AG10803 (cell line): ENCODE measurements at places on chromosomes 13 and 19.

DNA sequence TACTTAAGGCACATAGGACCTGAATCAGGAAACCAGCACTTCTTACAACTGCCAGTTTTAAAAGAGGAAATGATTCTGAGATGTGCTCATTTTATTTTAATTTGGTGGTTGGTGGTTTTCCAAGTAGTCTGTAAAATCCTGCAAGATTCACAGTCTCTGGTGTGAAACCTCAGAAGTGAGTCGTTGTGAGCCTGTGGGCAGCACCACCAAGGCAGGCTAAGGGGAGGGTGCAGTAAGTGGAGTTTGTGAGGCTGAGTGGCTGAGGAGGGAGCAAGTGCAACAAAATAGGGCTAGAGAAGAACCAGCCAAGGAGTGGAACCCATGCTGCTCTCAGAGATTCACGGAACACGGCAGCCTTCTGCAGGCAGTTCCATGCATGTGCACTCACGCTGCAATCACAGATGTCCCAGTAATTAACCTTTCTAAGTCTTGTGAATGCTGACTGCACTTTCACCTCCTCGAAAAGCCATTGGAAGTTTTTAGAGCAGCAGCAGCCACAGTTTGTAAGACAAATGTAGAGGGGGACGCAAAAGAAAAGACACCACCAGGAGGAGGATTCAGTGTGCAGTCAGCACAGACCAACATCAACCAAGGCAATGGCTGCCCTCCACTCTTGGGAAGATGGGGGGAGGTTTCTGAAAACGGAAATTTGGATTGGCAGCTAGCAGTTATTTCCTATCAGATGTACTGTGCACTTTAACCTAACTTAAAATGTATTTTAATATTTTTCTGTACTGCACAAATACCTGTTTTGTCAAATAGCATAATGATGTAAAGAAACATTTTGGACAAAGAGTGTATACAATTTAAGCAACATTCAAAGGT lies 44.9 kb downstream of the ESD start:
- peak; percentile 60 for DNase-seq

DNA sequence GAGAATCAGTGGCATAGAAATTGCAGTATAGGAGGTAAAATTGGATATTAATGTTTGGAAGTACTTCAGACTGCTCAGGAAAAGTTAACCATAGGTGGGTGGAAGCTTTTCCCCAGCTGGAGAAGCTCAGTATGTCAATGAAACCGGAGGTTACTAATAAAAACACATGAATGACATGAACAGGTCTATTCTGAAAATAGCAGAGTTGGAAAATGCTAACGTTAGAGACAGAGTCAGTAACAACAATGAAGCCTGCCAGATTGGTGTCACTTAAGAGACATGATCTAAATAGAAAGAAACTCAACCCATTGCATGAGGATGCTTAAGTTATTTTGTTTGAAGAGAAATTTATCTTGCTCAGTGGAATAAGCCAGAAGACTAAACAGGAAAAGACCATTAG lies 364.5 kb downstream of the DNAJC15 start:
- DNase-seq, result no peak

- no peak for DNase-seq
Observed at GRCh38 chr19:18284712-18285360, 3.4 kb upstream of the JUND start.

DNA sequence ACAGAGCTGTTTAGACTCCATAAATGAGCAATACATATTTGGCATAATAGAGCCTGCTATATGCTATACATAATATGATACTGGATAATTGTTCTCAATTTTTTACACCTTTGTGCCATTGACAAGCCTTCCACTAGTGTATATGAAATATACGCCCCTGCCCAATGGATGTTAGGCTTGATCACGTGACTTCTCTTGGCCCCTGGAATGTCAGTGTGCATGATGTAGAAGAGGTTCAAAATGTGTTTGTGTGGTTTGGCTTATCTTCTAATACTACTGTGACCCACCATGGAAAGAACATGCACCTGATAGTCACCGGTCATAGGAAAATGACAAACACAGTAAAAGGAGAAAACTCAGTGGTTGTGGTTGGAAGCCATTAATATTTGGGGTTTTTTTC lies 479.4 kb downstream of the PCDH20 start:
- no peak for DNase-seq

GRCh38 chr19:30667227-30667626 lies 295.0 kb downstream of the ZNF536 start:
- no peak for DNase-seq

GRCh38 chr13:37049810-37050209 lies 9.7 kb downstream of the SUPT20H start:
- DNase-seq, result no peak

DNA sequence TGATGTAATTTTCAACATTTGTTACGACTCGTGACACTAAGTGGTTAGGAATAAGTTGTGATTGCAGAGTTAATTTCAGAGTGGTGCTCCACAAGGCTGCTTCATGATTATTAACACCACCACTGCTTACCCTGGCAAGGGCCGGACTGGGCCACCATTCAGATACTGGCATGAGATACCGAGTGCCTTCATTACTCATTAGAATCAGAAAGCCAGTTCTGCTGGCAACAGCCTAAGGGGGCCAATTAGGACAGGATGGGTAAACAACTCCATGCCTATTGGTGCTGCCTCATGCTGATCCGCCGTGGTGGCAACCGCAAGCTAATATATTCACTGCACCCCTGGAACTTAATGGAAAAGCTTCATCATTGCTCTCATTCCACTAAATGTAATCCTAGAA lies 575.1 kb downstream of the EFNB2 start:
- DNase-seq, result no peak

DNA sequence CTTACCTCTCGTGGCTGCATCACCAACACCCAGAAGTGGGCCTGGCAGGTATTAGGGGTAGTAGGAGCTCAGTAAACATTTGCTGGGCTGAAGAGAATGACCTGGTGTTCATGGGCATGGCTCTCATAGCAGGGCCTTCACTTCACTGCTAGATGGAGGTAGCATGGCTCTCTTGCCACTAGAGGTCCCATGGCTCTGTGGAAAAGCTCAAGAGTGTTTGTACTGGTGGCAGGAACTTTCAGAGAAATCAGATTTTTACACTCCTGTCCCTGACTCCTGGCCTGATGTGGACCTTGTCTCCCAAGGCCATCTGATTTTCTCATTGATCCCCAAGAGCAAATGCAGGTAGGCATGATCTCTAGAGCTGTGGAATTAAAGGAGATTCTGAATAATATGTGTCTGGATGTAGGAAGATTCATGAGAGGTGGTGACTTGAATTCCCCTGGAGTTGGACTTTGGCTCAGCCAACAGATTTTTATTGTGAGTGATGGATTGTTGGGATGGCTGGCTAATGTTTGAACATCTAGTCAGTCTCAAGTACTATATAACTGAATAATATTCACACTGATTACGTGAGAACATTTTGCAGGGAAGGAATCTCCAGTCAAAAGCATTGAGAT lies 5.7 kb downstream of the ZNF574 start:
- DNase-seq, result peak; percentile 64

GRCh38 chr13:89628567-89628966 lies 1718.9 kb upstream of the MIR17HG start:
- no peak for DNase-seq

GRCh38 chr19:42288881-42289555 lies 12.9 kb upstream of the PRR19 start:
- no peak for DNase-seq

DNA sequence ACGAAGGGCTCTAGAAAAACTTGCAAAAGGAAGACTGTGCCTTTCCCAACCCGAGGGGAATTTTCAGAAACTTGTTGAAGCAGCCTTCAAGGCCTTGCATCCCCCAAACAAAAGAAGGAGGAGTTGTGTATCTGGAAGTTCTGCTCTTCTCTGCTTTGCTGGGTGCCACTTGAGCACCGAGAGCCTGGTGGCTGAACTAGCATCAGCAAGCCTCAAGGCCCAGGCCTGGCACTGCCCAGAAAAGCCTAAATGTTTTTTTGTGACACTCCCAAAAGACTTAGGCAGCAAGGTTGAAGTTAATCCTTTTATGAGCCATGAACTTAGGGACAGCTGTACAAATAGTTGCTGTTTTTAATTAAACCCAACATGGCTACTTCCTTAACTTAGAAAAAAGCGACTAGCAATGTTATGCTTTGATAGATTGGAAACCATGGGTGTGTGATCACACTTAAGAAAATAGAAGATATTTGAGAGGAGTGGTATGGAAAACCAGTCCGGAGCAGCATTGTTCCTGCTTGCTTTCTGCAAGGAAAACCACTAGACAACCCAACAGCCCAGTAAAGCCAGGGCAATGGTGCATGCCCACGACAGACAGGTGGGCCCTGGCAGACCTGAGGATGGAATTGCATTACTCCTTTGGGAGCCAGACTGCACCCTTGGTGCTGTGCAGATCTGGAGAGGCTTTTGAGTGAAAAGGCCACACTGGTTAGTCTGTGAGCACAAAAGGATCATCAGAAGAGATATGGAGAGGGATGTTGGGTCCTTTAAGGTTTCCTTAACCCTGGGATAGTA lies 788 bp upstream of the DLEU7 start:
- DNase-seq, result no peak

- no peak for DNase-seq
Observed at GRCh38 chr13:33561627-33562026, 256.3 kb upstream of the RFC3 start.

GRCh38 chr13:41224113-41225110 lies 30.0 kb upstream of the KBTBD7 start:
- peak; percentile 88 for DNase-seq

- DNase-seq, result no peak
Observed at GRCh38 chr19:43290568-43291359, 21.4 kb upstream of the PSG9 start.
